ENCODE measurements at places on chromosomes 7 and 10. TPM values are rescaled to one million over a fixed set of nuclear protein-coding genes. Genes with fewer than 3 reads are reported as not detected.

The VWDE gene
- 3.9 TPM for total RNA-seq

The IRF5 gene
- 12.7 TPM for total RNA-seq

The TNPO3 gene
- total RNA-seq = 56.8 TPM

The OR6B1 gene
- total RNA-seq = not detected

The LDB3 gene
- total RNA-seq = 0.13 TPM

The CPA2 gene
- total RNA-seq = 0.17 TPM

The ASAH2B gene
- total RNA-seq = 9.5 TPM

The SLC26A3 gene
- total RNA-seq = not detected

The COL28A1 gene
- total RNA-seq = 0.16 TPM

The ELMO1 gene
- 9.5 TPM for total RNA-seq

The FBXL13 gene
- total RNA-seq = 0.78 TPM

The TMEM176B gene
- total RNA-seq = 0.17 TPM

The ELOVL3 gene
- 0.17 TPM for total RNA-seq

The TAS2R40 gene
- total RNA-seq = not detected

The OR2A12 gene
- not detected for total RNA-seq

The LIPM gene
- total RNA-seq = not detected

- peak; percentile 75 for DNase-seq
Observed at GRCh38 chr7:873367-874002, 2.9 kb upstream of the GET4 start.

- DNase-seq = peak; percentile 9
Observed at GRCh38 chr10:53315709-53316108, 543.1 kb upstream of the MBL2 start.

DNA sequence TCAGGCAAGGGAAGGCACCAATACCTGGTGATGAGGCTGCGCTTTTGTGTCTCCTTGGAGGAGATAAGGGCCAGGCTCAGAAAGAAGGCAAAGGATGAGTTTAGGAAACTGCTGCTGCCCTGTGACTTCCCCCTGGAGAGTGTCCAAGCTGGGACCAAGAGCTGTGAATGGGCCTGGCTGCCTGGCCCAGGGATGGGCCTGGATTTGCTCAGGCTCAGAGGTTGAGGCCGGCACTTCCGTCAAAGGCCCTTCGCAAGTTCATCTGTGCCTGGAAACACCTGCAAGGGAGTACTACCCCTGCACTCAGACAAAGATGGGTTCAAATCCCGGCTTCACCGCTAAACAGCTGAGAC, 50.5 kb upstream of the NANOS1 start:
- DNase-seq = no peak

GRCh38 chr7:96789914-96790313, 80.3 kb upstream of the SEM1 start:
- DNase-seq = no peak

DNA sequence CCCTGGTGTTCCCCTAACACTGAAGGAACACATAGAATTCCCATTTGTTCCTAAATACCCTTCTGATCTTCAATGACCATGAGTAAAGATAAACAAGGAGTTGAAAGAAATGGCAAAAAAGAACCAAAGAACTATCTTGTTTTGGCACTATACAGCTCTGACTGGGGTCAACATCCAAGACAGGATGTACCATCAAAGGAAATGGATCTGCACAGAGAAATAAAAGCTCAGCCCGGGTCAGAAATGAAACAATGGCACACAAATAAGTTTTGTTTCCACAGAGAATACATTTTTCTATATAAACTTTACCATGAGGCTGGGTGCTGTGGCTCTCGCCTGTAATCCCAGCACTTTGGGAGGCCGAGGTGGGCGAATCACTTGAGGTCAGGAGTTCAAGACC, 18.0 kb upstream of the USP54 start:
- DNase-seq = no peak

DNA sequence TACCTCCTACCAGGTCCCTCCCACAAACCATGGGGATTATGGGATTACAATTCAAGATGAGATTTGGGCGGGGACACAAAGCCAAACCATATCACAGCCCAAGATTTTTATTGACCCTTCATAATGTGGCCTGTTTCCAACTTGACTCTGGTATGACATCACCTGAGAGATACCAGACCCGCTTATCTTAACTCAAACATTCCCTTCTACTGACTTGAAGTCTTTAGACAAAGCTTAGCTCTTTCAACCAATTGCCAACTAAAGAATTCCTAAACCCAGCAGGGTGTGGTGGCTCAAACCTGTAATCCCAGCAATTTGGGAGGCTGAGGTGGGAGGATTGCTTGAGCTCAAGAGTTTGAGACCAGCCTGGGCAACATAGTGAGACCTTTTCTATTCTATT, 67.9 kb downstream of the CLRN3 start:
- no peak for DNase-seq

- DNase-seq = no peak
Observed at GRCh38 chr10:122327237-122328206, 47.0 kb upstream of the PLEKHA1 start.

DNA sequence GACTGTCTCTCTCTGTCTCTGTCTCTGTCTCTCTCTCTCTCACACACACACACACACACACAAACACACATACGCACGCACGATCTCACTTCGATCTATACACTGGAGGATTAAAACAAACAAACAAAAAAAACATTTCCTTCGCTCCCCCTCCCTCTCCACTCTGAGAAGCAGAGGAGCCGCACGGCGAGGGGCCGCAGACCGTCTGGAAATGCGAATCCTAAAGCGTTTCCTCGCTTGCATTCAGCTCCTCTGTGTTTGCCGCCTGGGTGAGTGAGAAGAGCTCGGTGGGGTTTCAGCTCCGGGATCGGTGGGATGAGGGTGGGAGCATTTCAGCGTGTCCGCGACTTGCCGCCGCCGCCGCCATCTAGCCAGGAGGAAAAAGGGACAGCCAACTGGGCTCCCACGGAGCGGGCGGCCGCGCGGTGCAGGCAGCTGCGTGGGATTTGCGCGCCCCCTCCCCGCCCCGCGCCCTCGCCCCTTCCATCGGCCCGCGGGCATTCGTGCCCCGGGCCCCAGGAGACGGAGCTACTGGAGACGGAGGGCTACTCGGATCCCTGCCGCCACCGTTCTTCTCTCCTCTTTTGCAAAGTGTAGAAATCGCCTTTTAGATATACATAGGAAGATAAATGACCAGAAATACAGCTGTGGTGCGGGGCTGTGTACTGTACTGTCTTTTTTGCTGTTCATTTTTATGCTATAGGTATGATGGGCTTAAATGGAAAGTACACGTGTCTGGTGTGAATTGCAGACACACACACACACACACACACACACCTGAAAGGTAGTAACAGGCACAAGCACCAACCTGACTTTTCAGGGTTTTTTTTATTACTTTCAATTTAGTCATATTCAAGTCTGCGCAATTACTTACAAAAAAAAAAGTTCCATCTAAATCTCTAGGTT, 581 bp downstream of the PTPRZ1 start:
- peak; percentile 66 for DNase-seq

Data from mammary epithelial cell (primary cell).